ENCODE measurements at places on chromosomes 11 and 22.

DNA sequence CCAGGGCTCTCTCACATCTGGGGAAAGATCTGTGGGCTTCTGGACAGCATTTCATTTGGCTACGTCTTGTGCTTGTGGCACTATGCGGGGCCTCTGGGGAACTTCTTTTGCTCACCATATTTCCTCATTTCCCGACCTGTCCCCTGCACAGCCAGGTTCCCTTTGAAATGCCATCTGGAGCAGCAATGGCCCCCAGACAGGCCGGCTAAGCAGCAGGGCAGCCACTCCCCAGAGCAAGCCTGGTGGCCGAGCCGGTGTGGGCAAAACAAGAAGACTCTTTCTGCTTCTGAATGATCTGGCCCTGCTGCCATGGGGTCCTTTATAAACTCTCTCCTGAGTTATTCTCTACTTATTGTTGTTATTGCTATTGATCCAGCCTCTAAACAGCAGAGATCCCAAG is 190.7 kb upstream of the NECTIN1 start:
- no peak for DNase-seq

GRCh38 chr11:106277484-106277883 is 200.0 kb downstream of the AASDHPPT start:
- DNase-seq = no peak

GRCh38 chr11:2133241-2134021 is 5.8 kb downstream of the IGF2 start:
- no peak for DNase-seq

GRCh38 chr11:123745764-123746451 is 4.4 kb upstream of the ZNF202 start:
- DNase-seq = no peak

DNA sequence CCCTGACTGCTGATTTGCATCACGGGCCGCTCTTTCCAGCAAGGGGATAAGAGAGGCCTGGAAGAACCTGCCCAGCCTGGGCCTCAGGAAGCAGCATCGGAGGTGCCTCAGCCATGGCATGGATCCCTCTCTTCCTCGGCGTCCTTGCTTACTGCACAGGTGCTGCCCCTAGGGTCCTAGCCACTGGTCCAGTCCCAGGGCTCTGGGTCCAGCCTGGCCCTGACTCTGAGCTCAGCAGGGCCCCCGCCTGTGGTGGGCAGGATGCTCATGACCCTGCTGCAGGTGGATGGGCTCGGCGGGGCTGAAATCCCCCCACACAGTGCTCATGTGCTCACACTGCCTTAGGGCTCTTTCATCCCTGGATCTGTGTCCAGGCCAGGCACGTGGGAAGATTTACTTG is 7.0 kb upstream of the IGLL5 start:
- no peak for DNase-seq
